Caudate nucleus (tissue), 63 donors: ENCODE measurements at places on chromosomes 11 and 22.

- no peak for DNase-seq
Observed at GRCh38 chr22:39992088-39992826, 2.5 kb upstream of the FAM83F start.

- no peak for DNase-seq
Observed at GRCh38 chr22:39613549-39613921, 43.0 kb downstream of the CACNA1I start.

- no peak for DNase-seq
Observed at GRCh38 chr22:45742866-45743450, 71.3 kb downstream of the ATXN10 start.

- DNase-seq, result peak; percentile 95
Observed at GRCh38 chr22:24588381-24588756, 4.5 kb downstream of the LRRC75B start.

DNA sequence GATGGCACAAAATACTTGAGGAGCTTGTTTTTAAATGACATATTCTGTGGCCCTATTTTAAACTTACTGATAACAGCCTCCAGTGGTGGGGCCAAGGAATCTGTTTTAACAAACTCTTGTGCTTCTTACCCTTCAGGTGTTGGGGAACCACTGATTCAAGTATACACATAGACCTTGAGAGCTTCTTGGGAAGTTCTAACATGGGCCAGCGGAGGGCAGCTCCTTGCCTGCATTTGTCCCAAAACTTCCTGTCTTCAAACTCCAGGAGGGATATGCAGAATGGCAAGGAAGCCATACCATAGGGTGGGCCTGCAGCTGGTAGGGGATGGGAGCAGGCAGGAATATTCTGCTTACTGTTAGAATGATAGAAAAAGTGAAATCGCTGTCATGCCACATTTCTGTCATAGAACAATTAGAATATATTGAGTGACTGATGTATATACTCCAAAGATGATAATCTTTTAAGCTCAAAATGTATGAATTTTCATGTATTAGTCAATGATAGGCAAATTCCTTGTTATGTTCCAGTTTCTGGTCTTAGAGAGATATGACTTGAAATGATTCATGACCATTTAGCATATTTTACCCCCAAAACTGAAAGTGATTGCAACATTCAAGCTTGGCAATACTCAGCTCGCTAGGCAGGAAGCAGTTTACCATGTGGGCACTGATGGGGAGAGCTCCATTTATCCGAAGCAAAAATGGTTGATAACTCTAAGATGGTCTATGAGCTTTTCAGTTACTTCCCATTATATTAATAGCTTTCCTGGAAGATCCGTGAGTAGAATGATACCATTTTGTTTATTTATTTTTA lies 9.2 kb downstream of the EXT2 start:
- no peak for DNase-seq

DNA sequence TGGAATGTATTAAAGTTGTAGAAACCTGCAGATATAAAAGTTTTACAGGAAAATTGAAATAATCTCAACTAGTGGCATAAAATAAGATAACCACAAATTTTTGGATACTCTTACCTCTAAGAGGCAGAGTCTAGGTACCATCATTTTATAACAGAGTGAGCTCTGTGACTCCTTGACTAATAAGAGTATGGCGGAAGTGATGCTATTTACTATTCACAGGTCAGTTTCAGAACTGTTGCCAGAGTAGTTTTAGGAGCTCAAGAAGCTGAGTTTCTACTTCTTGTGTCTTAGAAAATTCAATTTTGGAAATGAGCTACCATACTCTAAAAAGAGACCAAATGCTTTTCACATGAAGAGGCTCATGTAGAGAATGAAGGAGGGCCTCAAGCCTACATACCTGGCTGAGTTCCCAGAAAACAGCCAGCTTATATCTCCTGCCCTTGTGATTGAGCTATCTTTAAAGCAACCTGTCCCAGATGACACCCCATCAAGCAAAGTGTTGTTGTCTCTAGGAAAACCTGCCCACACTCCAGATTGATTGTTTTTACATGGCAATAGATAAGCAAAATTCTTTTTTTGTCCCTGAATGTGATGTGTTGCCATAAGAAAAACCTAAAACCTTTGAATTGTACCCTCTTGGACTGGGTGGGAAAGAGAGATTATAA lies 712.8 kb upstream of the CNTN5 start:
- DNase-seq, result no peak

DNA sequence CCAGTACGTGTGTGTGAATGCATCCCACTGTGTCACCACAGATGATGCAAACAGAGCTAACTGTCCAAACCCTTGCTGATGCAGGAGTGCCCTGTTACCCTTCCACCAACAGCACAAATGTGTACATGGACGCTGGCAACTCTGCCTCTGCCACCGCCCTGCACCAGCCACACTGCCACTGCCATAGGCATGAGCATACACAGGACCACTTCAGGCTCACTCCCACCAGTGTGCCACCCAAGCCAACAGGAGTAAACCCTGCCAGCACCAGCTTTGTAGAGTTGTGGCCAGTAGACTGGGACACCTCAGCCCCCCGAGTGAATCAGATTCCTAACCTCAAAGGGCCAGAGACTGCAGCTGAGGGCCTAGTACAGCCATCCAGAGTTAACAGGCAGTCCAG lies 34.0 kb downstream of the NOX4 start:
- DNase-seq, result no peak

GRCh38 chr11:44927174-44927661 lies 23.5 kb downstream of the TP53I11 start:
- peak; percentile 85 for DNase-seq

DNA sequence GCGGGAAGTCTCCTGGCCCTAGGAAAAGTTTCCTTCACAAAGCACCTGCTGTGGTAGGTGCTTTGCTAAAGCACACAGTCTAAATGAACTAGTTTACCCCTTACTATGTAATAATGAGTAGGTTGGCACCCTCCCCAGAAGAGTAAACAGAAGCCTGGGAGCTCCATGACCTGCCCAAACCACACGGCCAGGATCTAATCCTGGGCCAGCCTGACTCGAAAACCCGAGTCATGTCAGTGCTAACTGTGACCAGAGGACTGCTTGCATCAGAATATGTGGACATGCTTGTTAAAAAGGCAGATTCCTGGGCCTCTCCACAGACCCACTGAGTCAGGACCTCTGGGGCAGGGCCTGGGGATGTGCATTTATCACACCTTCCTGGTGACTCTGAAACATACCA lies 67.7 kb downstream of the PANX1 start:
- DNase-seq, result no peak

- DNase-seq, result no peak
Observed at GRCh38 chr11:11025087-11025486, 167.2 kb upstream of the ZBED5 start.

GRCh38 chr11:57763568-57763967 lies 2.0 kb downstream of the CTNND1 start:
- DNase-seq, result no peak

DNA sequence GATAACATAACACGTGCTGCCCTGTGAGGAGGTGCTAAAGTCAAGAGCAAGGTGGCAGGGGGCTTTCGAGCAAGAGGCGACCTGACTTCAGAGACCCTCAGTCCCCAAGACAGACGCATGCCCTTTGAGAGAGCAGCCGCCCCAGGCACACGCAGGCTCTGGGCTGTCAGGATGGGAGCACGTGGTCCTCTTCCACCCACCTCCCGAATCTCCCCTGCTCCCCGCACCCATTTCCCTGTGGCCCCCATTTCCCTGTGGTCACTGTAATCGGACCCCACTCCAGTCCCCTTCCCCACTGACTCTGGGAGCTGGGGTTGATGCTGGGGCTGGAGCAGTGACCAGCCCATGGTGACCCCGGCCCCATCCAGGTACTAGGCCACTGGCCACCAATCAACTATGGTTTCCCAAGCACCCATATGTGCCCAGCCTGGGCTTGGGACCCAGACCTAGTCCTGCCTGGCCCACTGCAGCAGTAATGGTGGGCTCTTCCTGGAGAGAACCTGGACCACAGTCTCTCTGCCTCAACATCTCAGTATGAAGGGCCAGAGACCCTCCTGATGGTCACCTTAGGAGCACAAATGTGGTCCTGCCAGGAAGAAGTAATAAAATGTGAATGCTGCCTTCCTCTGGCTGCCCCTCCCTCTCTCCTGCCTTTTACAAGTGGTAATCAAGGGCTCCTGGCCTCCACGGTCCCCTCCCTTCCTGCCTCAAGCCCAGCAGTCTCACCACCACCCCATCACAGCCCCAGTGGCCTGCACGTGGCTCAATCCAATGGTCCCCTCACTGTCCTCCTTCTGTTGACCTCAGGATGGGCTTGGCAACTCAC lies 39.0 kb downstream of the IGLL5 start:
- no peak for DNase-seq

- no peak for DNase-seq
Observed at GRCh38 chr22:37471727-37472417, 14.3 kb downstream of the MFNG start.

DNA sequence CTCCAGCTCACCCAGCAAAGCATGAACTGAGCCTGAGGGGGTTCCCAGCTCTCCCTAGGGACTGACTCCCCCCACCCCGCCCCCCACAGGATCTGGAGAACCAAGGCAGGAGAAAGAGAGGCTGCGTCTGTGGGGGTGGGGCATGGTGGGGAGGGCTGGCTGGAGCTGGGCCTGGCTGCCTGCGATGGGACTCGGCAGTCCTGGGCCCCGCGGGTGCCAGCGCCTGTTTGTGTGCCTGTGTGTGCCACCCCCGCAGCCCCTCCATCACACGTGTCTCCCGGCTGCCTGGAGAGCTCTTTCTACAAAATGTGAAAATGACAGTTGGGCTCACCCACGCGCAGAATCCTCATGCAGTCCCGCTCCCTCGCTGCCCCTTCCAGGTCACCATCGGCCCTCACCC lies 46.8 kb downstream of the CACNA1I start:
- DNase-seq, result no peak

- no peak for DNase-seq
Observed at GRCh38 chr22:35587447-35587870, 29.7 kb downstream of the MB start.

- DNase-seq, result no peak
Observed at GRCh38 chr22:48880749-48881148, 946.9 kb downstream of the BRD1 start.

- DNase-seq, result no peak
Observed at GRCh38 chr11:126578426-126578825, 222.9 kb downstream of the ST3GAL4 start.

- DNase-seq, result no peak
Observed at GRCh38 chr22:19845054-19845722, 9.5 kb downstream of the GNB1L start.

DNA sequence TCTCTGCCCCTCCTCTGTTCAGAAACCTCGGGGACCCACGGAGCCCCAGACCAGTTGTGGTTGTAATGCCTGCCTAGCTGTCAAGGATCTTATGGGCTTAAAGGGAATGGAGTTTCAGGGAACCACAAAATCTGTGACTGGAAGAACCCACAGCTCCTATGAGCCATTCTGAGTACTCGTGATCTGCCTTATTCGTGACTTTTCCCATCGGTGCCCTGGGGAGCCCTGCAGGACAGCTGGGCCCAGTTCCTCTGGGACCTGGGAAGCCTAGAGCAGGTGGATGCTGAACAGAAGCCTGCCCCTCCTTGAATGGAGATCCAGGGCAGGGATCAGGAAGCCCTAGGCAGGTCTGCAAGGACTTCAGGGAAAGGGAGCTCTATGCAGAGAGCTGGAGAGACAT lies 42.1 kb upstream of the TTC12 start:
- DNase-seq, result no peak

DNA sequence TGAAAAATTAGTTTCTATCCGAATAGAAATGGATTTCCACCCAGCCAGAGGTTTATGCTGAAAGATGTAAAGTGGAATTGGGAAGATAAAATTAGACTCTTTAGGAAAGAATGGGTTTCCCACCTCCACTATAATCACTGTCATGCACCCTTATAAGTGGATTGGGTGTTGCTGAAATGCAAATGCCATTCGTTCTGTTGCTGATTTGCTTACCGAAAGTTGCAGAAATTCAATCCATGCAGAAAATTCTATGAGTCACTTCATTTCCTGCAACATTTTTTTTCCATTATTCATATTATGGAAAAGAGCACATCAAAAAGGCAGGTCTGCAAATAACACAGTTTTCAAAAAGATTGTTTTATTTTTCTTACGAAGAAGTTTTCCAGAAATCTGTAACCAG lies 65.6 kb downstream of the LDLRAD3 start:
- no peak for DNase-seq

- DNase-seq, result no peak
Observed at GRCh38 chr11:6544921-6545850, 48.1 kb downstream of the DNHD1 start.

DNA sequence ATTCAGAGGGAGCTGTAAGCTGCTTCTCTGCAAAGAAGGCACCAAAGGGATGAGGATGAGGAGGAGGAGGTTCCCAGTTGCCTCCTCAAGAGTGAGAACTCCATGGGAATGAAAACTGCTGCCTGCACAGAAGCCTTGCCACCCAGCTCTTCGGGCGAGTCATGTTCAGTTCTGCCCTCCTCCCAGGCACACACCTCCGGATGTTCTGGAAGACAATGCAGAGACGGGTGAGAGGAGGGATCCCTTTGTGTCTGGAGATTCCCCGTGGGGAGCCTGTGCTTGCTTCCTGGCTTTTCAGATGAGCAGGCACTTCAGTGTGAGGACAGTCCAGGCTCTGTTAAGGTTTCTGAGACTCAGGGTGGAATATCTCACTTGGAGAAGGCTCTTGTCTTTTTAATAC lies 295.6 kb downstream of the DDX10 start:
- peak; percentile 48 for DNase-seq

DNA sequence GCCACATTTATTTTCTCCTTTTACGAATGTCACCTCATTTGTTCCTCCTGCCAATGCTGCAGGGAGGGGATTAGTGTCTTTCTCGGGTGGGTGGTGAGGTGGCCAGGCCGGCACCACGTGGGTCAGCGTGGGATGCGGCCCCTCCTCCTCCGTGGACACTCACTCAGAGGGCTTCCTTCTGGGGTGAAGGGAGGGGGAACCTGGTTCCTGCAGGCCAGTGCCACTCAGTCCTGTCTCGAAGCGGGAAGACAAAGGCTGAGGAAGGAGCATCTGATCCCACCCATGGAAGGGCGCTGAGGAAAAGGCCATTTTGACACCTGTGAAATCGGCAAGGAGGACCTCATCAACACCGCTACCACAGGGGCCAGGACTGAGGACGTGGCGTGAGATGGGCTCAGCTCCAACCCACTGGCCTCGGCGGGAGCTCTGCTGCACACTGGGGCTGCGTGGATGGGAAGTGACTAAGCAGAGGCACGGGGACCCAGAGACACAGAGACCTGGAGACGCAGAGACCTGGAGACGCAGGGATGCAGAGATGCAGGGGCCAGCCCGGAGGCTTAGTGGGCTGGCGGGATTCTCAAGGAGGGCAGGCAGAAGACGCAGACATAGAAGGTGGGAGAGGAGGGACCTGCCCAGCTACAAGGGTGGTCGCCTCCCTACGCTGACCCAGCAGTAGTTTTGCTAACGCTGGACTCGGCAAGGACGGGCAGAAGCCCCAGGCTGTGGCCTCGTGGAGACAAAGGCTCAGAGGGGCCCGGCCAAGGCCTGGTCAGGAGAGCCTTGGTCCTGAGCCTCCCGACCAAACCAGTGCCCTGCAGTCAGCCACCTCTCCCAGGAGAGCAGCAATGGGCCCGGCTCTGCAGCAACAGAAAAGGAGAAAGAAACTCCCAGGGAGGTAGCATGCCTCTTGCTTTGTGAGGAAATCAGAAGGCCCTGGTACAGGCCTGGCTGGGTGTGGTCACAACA lies 1071.2 kb downstream of the BRD1 start:
- no peak for DNase-seq
